Activated CD4-positive, alpha-beta T cell treated with anti-CD3 and anti-CD28 coated beads, Interleukin-2, amount 10 ng/mL, durations not matched to agents 24 days and 14 days (primary cell): ENCODE measurements at places on chromosomes 1 and 21. TPM values are rescaled to one million over a fixed set of nuclear protein-coding genes. Genes with fewer than 3 reads are reported as not detected.

GRCh38 chr1:165420655-165421054, 24.3 kb downstream of the RXRG start:
- DNase-seq = no peak

- no peak for DNase-seq
Observed at GRCh38 chr1:15911141-15911540, 63.6 kb downstream of the SPEN start.

- no peak for DNase-seq
Observed at GRCh38 chr1:193368302-193368701, 181.9 kb upstream of the B3GALT2 start.

DNA sequence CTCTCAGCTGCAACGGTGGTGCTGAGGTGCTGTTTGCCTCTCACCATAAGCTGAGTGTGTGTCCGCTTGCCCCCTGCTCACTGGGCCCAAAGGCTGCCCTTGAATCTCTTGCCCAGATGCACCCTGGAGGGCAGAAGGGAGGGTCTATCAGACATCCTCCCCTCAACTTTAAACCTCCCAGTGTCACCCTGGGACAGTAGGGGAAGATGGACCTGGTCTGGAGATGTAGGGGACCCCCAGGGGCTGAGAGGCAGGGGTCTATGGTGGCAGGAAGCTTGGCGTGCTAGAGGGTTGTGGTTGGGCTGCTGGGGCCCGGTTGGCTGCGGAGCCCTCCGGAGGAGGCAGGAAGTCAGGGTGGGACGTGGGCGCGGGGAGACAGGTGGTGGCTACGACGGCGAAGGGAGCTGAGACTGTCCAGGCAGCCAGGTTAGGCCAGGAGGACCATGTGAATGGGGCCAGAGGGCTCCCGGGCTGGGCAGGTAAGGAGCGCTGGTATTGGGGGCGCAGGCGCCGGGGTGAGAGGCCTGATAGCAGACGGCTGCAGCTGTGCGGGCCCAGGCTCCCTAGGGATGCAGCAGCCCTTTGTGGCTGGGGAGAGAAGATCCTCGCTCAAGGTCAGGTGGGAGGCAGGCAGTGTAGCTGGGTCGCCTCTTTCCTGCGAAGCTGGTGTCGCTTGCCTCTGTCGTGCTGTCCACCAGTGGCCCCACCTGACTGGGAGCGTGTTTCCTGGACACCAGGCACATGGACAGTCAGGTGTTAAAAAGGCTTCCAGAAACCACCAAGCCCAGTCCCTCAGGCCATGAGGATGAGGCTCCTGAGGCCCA, at the start of gene LCK:
TSS of gene LCK (plus strand) at position 373 of the 824 bp plus-strand sequence. CDS start 23,065 bp downstream, outside the sequence.
- peak; percentile 90 for DNase-seq

DNA sequence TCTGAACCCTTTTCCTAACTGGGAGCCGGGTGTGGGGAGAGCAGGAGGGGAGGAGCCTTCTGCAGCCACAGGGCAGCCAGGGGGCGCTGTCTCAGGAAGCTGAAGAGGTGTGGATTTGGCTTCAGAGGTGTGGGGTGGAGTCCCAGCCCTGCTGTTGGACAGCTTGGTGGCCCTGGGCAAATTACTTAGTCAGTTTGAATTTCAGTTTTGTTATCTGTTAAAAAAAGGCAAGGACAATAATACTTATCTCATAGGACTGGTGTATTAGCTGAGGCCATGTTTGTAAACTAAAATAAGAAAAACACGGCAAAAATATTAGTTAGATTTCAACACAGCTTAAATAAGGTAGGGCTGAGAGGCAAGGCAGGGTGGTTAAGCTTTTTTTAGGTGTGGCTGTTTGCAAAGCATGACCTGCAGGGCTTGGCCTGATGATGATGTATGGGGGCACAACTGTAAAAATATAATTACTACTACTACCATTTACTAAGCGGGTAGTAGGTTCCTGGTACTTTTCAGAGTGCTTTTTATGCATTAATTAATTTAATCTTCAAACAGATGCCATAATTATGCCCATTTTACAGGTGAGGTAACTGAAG, 111.8 kb downstream of the PLXNA2 start:
- peak; percentile 85 for DNase-seq

- no peak for DNase-seq
Observed at GRCh38 chr1:11680270-11681070, 478 bp downstream of the MAD2L2 start.

GRCh38 chr21:44984428-44984791, 44.6 kb downstream of the SLX9 start:
- DNase-seq = no peak

DNA sequence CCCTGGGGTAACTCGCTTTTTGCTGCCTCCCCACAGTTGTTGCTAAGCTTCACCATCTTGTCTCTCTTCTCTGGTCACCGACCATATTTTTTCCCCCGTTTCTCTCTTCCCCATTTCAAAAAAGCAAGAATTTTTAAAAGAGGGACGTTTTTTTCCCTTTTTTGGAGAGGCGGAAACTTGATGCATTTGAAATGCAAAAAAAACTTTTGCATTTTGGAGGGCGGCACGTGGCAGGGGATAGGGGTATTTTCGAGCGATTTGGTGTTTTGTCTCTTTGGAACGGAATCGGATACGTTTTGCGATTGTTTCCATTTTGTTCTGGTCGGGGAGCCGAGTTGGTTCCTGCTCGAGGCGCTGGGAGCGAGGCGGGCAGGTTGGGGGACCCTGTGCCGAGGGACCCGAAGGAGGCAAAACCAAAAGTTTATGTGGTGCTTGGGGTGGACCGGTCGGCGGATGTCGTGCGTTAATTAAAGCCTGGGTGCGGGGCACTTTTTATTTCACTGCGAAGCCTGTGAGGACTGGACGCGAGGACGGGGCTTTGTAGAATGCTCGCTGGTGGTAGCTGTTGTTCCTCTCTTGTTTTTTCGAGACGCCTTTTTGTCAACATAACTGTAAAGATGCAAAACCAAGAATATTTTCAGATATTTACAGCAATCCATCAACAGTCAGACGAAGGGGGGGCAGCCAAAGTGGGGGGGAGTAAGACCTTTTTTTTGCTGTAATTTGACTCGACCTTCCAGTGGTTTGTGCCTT, 884 bp downstream of the H3-3A start:
- peak; percentile 85 for DNase-seq

- peak; percentile 65 for DNase-seq
Observed at GRCh38 chr1:15153184-15153841, at the start of gene TMEM51. Gene TMEM51, plus strand, starts transcription at chr1:15153747. Its CDS starts 61,341 bp downstream, at chr1:15215088.

Gene KRTAP13-2
- total RNA-seq = not detected in 2 replicates

Gene NES
- total RNA-seq = 0.05 TPM in 2 replicates

Gene CDC7
- 21.4 and 22.3 TPM in 2 replicates for total RNA-seq

Gene SYF2
- total RNA-seq = 36.9 and 40.7 TPM in 2 replicates

Gene SPOCD1
- total RNA-seq = not detected in 2 replicates
